ENCODE measurements at places on chromosomes 6 and 20. TPM values are rescaled to one million over a fixed set of nuclear protein-coding genes. Genes with fewer than 3 reads are reported as not detected.

CD83 gene
- 1.1 TPM for polyA plus RNA-seq

CLPSL2 gene
- polyA plus RNA-seq, result not detected

HLA-DRB1 gene
- 0.21 TPM for polyA plus RNA-seq

PPP1R16B gene
- polyA plus RNA-seq, result 0.34 TPM

CASS4 gene
- polyA plus RNA-seq, result 10.4 TPM

GSTA2 gene
- not detected for polyA plus RNA-seq

PLA2G7 gene
- polyA plus RNA-seq, result not detected

RSPO3 gene
- 4.1 TPM for polyA plus RNA-seq

SAMD5 gene
- not detected for polyA plus RNA-seq

COL21A1 gene
- polyA plus RNA-seq, result not detected

SRC gene
- polyA plus RNA-seq, result 17.0 TPM

HLA-DMA gene
- 6.2 TPM for polyA plus RNA-seq

SCRT2 gene
- not detected for polyA plus RNA-seq
